ENCODE measurements at places on chromosomes 11 and 22.

- no peak for DNase-seq
Observed at GRCh38 chr11:6142936-6143335, 27.2 kb downstream of the OR52B2 start.

DNA sequence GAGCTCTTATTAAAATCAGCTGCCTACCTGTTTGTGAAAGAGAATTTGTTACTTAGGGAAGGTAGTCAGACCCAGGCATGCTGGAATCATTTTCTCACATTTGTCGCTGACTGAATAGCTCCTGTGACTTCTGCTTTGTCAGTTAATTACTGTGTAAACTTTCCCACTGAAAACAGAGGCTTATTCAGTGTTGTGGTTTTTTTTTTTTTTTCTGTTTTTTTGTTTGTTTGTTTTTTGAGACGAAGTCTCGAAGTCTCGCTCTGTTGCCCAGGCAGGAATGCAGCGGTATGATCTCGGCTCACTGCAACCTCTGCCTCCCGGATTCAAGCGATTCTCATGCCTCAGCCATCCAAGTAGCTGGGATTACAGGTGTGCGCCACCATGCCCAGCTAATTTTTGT is 5.6 kb upstream of the LDLRAD3 start:
- no peak for DNase-seq

DNA sequence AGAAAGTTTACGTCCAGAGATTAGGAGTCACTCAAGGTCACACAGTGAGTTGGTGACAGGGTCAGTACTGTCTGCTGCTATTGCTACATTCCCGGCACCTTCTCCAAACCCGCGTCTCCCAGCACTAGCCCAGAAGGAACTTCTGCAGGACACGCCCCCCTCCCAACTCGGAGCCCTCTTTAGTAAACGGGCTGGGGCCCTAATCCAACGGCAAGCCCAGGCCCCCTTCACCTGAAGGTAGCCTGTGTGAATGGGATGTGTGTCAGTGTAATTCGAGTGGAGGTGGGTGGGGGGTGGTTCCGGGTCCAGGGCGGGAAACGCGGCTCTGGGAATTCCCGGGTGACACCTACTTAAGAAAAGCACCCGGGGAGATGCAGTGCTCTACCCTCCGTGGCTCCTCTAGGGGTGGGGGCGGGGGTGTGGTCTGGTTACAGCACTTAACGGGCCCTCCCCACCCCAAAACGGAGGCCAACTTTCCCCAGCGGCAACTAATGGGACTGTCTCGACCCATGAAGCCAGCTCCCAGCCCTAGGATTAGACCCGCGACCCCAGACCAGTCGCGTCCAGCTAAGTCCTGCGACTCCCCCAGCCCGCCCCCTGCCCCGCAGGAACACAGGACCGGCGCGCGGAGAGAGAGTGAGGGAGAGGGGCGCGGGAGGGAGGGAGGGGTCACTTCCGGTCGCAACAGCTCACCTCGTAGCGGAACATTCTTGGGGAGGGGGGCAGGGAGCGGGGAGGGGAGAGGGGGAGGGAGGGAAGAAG is 468 bp downstream of the PATL1 start:
- peak; percentile 54 for DNase-seq

DNA sequence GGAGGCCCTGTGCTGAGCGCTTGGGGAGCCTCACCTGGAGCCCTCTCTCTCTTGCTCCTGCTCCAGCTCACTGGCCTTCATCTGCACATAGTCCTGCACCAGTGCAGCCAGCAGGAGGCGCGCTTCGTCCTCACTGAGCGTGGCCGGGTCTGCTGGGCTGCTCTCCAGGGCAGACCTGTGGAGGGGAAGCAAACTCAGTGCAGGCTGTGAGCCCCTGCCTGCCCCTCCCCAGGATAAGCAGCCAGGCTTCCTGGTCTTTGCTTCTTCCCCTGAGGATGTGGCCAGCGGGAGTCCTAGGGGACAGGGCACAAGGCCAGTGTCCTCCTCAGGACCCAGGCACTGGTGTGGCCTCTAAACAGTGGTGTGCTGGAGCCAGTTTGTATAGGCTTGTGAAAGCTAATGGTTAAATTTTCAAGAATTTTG is 2.2 kb downstream of the CALCA start:
- peak; percentile 38 for DNase-seq

DNA sequence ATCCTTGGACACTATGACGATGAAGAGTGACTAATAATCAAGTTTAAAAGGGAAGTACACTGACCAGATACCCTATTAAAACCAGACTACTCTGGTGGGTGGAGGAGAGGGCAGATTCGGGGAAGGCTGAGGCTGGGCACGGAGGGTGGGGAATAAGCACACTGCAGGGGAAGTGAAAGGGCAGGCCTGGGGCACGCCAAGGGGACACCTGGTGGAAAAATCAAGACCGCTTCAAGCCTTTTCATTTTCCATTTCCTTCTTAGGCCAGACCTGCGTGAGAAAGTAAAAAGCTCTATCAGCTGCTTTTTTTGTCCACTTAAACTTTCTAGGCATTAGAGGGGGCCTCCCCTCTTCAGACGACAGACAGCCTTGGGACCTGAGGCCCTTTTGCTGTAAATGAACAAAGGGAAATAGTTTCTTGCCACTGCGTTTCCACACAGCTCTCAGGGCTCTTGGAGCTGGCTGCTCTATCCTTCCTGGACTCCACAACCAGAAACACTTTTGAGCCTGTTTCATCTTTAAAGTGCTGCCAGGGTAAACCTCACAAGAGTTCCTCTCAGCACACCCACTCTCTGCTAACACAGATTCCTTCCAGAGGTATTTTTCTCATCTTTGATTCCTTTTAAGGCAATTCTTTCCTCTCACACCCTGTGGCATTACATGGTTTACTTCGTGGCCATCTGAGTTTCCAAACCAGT is 25.0 kb upstream of the SERPIND1 start:
- DNase-seq, result no peak

GRCh38 chr11:75867778-75868374 is 52.9 kb downstream of the UVRAG start:
- DNase-seq, result peak; percentile 61

DNA sequence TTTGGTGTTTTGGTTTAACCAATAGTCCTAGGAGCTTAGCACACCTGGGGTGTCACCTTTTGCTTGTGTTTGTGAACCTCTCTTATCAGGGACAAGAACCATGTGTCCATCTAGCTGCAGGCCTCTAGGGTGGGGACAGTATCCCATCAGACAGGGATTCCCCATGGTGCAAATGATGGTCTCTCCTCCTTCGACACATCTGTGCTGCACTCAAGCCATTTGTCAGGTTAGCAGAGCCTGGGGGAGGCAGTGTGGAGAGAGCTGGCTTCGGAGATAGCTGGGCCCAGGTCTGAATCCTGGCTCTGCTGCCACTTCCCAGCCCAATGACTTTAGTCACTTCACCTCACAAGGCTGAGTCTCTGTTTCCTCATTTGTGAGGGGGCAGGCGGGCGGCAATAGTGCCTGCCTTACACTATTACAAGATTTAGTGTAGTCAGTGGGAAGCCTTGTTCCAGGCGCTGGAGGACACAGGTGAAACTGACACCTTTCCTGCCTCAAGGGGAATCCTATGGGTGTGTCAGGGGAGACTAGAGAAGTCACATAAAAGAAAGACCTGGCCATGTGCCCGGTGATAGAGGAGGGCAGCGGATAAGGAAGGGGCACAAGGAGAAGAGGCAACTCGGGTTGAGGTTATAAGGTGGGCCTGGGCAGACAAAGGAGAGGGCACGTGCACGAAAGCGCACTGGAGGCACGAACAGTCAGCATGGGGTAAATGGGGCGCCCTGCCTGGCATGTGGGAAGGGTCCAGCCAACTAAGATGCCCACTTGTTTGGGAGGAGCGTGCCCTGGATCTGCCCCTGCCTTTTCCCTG is 12.6 kb downstream of the KLHL35 start:
- DNase-seq, result no peak

- DNase-seq, result no peak
Observed at GRCh38 chr11:73359930-73360742, 16.1 kb upstream of the RELT start.

DNA sequence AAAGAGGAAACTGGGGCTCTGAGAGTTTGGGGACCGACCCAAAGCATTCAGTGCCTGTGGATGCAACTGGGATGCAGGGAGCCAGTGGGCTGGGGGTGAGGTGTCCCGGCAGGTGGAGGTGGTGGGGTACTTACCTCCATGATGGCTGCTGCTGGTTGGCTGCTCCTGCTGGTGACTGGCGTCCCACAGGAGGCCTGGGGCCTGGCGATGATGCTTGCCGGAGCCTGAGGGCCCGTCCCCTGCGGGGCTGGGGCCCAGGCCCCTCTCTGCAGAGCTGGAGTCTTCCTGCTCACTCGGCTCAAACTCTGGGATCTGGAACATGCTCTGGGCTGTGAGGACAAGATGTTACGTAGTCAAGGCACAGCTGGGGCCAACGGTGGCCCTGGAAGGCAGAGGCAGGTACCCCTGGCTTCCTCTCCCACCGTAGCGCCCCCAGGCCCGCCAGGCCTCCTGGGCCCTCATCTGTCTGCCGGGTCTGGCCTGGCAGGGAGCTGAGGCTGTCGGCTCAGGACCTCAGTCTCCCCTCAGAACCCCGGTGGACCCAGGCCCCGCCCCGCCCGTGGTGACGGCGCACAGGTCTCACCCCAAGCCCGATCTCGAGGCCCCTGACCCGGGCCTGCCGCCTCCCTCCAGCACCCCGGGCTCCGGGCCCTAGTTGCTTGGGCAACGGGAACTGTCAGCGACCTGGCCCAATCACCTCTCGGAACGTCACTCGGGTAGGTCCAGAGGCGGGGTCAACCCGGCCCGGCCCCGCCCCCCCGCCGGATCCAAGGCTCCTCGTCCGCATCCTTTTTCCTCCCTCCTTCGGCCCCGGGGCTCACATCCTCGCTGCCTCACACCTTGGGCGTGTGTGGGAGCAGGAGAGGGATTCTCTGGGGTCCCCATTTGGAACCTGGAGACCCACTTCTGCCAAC is at the start of gene BAD:
Gene BAD, minus strand, starts transcription at position 618 of the 914 bp plus-strand sequence. Its CDS starts 297 bp downstream, at position 321.
- peak; percentile 95 for DNase-seq

DNA sequence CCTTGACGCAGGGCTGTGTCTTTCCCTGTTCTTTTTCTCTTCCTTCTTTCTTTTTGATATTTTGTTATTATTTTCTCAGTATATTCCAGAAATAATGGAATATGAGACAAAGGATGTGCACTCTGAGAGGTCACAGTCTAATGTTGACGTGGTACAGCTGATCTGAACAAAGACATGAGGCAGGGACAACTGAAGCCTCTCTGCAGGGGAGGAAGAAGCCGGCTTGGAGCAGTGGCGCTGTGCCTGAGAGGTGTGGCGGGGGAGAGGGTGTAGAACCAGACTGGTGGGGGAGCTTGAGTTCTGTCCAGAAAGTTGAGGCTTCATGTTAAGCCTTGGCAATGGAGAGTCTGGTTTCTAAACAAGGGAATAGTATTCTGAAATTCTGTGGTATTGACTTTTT is 34.7 kb downstream of the ADAMTS15 start:
- no peak for DNase-seq

- no peak for DNase-seq
Observed at GRCh38 chr11:41222236-41222635, 237.2 kb downstream of the LRRC4C start.

- peak; percentile 80 for DNase-seq
Observed at GRCh38 chr22:31102441-31103081, 4.8 kb downstream of the SELENOM start.

DNA sequence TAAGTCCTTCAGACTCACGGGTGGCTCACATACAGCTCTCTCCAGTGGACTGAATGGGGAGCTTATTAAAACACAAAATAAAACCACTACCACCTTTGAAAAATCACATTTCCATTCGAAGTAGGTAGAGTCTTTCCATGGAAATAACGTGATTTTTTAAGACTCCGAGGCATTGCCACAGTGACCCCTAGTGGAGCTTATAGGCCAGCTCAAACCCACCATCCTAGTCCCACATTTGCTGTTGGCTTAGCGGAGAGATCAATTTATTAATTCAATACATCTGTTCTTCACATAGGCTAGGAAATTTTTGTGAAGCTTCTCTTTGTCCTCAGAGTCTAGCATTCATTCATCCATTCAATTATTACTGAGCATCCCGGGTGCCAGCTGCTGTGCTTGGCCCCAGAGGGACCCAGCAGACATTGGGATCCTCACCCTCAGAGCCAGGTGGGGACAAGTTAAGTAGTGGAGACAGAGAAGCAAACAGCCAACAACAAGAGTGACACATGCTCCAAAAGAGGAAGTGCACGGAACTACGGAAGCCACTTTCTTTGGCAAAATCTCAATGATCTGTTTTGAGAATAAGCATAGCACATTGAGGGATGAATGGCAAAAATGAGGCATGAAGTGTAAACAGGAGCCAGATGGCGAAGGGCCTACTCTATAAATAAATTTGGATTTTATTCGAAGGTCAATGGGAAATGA is 10.2 kb upstream of the P4HA3 start:
- peak; percentile 46 for DNase-seq

- DNase-seq, result no peak
Observed at GRCh38 chr11:30481330-30481729, 104.8 kb downstream of the MPPED2 start.

DNA sequence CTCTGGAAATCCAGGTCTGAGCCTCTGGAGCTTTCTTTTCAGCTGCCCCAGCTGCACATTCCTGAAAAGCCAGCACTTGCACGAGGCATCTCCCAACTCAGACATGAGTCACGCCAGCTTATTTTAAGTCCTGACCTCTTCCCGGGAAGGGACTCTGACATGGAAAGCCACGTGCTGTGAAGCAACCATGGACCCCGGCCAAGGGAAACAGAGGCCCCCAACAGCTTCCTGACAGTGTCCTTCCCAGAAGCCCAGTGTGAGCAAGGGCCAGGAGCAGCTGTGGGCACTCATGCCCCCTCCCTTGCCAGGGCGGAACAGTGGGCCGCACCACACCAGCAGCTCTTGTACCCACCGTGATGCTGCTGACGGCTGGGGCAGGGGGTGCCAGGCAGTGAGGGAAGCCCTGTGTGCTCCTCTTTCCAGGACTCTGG is 118.8 kb upstream of the CADM1 start:
- DNase-seq, result peak; percentile 27

GRCh38 chr11:68903288-68904247 is at the start of the genes IGHMBP2 and MRPL21:
TSS of gene IGHMBP2 (plus strand) at chr11:68903891. CDS start at chr11:68903953, 62 bp downstream.
TSS of gene MRPL21 (minus strand) at chr11:68903832. CDS start at chr11:68903810, 22 bp downstream.
- DNase-seq, result peak; percentile 90

- DNase-seq, result peak; percentile 27
Observed at GRCh38 chr11:44029977-44030911, 17.5 kb upstream of the ACCSL start.

- no peak for DNase-seq
Observed at GRCh38 chr22:20635227-20635591, 127.8 kb downstream of the MED15 start.

GRCh38 chr11:110870816-110871522 is 158.7 kb upstream of the ARHGAP20 start:
- DNase-seq, result no peak

DNA sequence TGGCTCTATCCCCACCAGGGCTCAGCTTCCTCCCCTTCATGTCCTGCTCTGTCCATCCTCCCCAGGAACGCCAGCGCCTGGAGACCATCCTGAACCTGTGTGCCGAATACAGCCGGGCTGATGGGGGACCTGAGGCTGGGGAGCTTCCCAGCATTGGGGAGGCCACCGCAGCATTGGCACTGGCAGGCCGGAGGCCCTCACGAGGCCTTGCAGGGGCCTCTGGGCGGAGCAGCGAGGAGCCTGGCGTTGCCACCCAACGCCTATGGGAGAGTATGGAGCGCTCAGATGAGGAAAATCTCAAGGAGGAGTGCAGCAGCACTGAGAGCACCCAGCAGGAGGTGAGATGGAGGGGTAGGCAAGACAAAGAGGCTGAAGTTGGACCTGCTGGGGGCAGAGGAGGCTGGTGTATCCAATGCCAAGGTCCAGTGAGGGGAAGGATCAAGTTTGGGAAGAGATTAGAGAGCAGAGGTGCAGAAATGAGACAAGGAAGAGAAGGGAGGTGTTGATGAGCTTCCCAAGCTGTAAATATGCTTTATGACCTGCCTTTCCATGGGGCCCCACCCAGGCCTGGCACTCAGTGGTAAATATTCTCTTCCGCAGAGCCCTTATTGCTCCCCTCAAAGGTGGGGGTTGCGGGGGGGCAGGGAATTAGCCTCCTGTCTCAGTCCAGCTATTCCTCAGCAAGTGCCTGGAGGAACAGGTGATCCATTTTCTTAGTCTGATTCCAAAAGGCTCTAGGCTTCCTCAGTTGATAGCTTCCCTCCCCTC is 23.9 kb downstream of the PHLDB1 start:
- DNase-seq, result no peak

Measured in epithelial cell of esophagus (primary cell).